Kidney tubule cell (primary cell): ENCODE measurements at places on chromosomes 7 and 10.

DNA sequence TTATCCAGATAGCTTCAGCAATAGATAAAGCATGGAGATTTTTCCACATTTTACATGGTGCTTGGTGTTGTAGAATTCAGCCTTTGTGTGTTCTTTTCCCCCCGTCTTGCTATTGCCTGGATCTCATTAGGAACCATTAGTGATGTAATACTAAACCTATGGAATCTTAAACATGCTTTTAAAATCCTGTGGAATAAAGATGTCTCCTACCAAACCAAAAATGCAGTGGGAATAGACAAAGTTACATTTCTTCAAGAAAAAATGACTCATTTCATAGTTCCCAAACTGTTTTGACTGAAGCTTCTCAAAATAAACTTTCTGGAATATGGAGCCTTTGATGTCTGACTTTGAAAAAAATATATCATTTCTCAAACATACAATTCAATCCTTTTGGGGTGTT is 44.0 kb downstream of the CALD1 start:
- DNase-seq, result no peak

- no peak for DNase-seq
Measured at GRCh38 chr10:68578974-68579373, 18.8 kb downstream of the TET1 start.

- DNase-seq, result no peak
Measured at GRCh38 chr10:369684-370448, 234.6 kb downstream of the ZMYND11 start.

GRCh38 chr7:36188906-36189305 is 35.9 kb downstream of the EEPD1 start:
- DNase-seq, result peak; percentile 22

GRCh38 chr10:68253346-68253745 is 21.4 kb upstream of the ATOH7 start:
- no peak for DNase-seq

DNA sequence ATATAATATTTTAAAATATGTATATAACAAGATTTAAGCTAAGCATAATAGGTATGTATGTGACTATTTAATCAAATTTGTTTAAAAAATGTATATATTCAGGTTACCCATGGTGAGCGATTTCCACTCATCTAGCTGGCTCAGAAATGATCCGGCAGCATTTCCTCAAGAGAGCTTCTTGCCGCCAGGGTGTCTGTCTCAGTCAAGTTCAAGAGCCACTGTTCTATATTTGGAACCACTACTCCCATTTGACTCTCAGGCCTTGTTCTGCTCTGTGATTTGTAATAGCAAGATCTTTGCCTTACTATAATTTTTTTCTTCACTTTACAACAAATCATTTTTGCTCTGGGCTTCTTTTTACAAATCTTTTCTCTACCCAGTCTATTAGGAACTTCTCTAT is 48.7 kb upstream of the CNTNAP2 start:
- DNase-seq, result no peak

GRCh38 chr7:83629117-83629880 is 19.6 kb downstream of the SEMA3E start:
- DNase-seq, result peak; percentile 59

- DNase-seq, result no peak
Measured at GRCh38 chr10:78222096-78222790, 188.6 kb downstream of the RPS24 start.

DNA sequence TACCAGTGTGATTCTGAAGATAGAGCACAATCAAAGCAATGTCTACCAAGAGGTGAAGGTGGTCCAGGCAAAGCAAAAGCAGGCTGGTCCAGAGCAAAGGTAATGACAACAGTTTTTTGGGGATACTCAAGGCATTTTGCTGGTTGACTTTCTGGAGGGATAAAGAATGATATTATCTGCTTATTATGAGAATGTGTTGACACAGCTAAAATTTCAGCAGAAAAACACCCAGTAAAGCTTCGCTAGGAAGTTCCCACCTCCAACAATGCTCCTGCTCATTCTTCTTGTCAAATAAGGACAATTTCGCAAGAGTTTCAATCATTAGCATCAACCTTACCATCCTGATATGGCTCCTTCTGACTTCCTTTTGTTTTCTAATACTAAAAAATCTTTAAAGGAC is 24.1 kb downstream of the GPR85 start:
- DNase-seq, result no peak

DNA sequence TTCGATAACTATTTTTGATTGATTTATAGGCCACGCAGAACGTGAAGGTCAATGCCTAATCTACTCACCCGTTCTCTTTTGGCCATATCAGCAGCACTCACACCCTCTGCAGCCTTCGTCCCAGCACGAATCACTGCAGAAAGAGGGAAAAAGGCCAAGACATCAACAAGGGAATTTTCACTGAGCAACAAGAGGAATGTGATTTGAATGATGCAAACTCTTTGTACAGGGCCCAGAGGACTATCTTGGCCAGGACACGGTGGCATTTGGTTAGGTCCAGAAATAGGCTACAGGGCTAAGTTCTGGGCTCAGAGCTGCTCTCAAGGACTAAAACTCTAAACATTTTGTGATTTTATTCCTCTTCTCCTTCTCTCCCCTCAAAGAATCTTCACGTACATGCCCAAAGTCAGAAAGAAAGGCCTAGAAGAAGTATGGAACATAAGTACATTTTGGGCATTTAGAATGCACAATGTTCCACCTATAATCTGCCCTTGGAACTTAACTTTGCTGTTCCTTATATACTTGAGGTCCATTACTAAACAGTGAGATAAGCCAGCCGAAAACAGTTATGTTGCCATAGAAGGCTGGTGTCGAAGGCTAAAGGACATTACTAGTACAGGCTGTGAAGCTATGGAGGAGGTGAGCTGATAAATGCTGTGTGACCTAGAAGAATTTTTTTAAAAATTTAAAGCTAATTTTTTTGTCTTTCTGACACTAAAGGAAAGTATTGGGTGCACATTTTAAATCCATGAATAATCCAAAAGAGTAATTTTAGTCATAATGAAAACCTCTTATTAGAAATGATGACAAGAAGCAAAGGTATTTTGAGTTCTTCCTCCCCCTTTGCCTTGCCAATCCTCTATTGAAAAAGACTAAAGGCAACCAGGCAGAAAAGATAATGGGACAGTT is 20.0 kb downstream of the RBM28 start:
- no peak for DNase-seq

GRCh38 chr10:88108115-88108610 is 244.7 kb downstream of the PTEN start:
- DNase-seq, result no peak

- peak; percentile 77 for DNase-seq
Measured at GRCh38 chr10:47438857-47439474, 44.9 kb downstream of the ANXA8 start.

- peak; percentile 12 for DNase-seq
Measured at GRCh38 chr7:81857385-81857784, 87.5 kb upstream of the HGF start.

GRCh38 chr7:121752706-121753105 is 120.3 kb upstream of the PTPRZ1 start:
- DNase-seq, result peak; percentile 27

- DNase-seq, result no peak
Measured at GRCh38 chr10:131982185-131982756, 548 bp upstream of the BNIP3 start.
